Fibroblast of skin of abdomen (primary cell): ENCODE measurements at places on chromosomes 5 and 9.

- no peak for DNase-seq
Measured at GRCh38 chr5:176184608-176185132, 53.6 kb upstream of the SIMC1 start.

- DNase-seq: no peak
Measured at GRCh38 chr9:137916540-137916939, 39.0 kb downstream of the CACNA1B start.

DNA sequence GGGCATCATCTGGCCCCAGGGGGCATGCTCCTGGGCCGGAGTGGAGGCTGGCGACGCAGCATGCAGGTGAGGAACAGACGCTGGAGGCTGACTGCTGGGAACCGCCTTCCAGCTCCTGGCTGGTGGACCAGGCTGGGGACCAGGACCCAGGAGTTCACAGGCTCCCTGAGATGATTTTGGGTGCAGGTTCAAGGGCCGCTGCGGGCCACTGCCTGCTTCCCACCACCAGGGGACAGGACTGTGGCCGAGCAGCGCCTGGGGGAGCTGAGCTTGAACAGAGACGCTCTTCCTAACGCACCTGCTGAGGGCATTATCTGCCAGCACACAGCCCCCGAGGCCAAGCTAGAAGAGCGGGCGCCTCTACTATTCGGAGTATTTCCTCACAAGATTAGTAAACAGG lies 132.1 kb upstream of the RAPGEF1 start:
- DNase-seq: no peak

DNA sequence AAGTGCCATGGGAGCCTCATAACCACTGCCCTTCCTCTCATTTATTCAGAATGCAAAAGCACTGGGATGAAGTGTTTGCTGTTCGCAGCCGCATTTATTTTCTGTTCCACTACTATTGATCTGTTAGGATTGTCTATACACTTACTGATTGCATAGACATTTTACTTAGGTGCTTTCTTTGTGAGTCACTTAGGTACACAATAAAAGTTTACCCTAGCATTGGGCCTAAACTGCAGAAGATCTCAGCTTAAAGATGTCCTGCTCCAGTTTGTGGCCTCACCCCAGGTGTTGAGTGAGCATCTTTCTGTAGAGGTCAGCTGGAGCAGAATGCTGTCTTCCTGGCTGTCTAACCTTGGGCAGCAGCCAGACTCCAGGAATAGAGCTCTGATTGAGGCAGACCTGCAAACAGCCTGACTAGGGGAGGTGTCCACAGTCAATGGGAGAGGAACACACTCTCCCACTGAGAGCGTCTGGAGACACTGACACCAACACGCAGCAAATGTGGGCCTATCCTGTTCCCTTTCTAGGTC lies 54.0 kb downstream of the GPR21 start:
- DNase-seq: no peak

DNA sequence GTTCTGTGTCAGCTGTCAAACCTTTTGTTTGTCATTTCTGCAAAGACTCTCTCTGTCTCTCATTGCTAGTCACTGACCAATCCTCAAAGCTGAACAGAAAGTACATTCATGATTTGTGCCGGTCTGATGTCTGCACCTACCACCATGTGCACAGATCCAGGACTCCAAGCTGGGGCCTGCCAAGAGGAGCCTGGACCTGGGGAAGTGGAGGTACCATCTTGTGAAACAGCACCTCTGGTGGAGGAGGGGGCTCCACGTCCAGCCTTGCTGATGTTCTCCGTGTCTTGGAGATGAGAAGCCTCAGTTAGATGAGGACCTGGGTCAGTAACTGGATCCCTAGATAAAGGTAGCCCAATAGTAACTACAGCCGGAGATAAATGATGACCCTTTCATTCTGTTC lies 98.9 kb downstream of the TENT4A start:
- DNase-seq: no peak

- no peak for DNase-seq
Measured at GRCh38 chr5:50855001-50855400, 188.6 kb downstream of the PARP8 start.

GRCh38 chr5:96133341-96134079 lies 171.9 kb upstream of the ELL2 start:
- peak; percentile 75 for DNase-seq
